ENCODE measurements at places on chromosomes 5 and 9. TPM values are rescaled to one million over a fixed set of nuclear protein-coding genes. Genes with fewer than 3 reads are reported as not detected.
A peak's percentile ranks its signal among the peaks of the same experiment; 100 is the strongest.

GRCh38 chr9:121222524-121223171, 21.0 kb upstream of the RAB14 start:
- DNase-seq, result no peak

DNA sequence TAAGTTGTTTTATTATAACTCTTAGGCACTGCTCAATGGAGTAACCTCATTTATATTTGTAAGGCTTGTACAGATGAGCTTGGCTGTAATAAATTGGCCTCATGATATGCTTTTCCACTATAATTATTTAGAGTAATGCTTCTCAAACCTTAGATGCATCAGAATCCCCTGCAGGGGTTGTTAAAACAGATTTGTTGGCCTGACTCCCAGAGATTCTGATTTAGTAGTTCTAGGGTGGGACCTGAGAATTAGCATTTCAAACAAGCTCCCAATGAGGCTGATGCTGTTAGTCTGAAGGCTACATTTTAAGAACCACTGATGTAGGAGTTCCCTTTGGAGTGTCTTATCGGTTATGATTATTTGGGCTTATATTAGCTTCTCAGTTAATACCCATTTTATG, 38.2 kb upstream of the ARSB start:
- no peak for DNase-seq

DNA sequence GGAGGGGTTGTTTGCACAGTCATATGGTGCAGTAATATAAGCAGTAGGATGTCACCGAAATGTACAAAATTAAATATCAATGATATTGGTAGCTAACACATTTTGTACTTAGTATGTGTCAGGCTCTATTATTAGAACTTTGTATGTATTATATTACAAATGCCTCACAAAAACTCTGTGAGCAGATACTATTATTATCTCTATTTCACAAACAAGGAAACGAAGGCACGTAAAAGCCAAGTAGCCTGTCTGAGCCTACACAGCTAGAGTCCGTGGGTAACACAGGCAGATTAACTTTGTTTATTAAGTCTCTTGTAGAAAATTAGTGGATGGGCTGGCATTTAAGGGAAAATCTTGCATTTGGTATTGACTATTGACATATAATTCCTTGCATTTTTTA, 284.3 kb upstream of the DAB2 start:
- no peak for DNase-seq

DNA sequence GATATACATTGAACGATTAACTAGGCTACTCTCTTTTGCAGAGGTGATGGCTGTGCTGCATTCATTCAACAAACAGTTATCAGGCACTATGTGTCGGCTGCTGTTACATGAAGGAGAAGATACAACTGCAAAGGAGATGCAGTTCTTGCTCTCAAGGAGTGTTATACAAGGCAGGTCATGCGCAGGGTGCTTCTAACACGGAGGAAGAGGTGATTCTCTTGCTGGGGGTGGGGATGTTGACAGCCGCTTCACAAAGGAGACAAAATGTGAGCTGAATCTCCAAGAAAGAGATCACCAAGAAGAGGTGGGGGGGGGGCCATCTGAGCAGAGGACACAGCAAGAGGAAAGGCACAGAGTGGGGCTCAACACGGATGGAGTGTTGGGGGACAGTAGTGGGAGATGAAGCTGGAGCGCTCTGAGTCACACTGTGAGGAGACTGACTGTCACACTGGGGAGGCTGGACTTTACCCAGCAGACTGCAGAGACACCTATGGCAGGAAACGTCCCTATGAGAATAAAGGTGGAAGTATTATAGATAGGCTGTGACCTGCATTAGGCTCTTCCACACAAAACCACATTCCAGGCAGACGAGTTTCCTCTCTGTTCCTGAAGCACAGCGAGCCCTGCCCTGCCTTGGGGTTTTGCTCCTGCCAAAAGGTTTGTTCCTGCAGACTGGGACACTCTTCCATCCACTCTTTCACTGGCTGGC, 20.9 kb downstream of the NDUFA8 start:
- DNase-seq, result no peak

GRCh38 chr5:179422908-179423481, 77.7 kb upstream of the ADAMTS2 start:
- no peak for DNase-seq

- no peak for DNase-seq
Measured at GRCh38 chr9:479971-480350, 265.3 kb downstream of the DOCK8 start.

DNA sequence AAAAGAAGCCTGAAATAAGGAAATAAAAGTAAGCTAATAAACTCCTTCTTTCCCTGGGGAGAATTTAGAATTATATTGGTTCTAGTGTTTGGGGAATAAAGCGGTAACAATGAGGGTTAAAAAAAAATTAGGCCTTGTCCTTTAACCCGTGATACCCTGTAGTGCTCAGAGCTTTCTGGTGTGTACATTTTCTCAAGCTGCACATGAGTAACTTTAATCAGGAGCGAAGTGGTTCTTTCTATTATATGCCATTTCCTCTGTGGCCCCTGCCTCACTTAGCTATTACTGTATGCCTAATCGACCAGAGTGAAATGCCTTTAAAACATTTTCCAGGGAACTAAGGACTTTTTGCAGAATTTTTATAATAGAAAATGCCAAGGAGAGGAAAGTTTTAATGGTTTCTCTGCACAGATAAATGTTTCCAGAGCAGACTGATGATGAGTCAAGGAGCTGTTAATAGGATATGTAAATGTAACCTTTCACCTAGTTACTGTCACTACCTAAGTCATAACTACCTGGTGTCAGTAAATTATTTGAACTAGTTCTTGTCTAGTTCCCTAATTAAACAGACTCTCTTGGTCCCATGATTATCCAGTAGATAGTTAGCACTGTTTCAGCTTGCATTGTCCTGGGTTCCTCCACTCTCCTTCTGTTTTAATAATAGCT, 7.6 kb downstream of the PAM start:
- DNase-seq, result no peak

DNA sequence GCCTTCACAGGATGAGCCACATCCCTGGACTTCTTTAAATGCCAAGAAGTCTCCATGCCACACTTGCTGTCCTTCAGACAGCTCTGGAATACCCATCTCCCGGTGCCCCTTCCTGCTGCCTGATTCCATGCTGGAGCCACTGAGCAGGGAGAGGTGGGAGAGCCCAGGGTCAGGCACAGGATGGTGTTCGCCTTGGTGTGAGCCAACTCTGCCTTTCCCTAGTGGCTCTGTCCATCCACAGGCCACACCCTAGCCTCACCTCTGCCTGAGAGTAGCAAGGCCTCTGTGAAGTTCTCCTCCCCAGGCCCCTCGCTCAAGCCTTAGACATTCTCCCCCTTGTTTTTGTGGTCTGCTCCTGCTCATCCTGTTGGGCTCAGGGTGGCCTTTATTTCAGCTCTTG, 54.2 kb upstream of the ANGPTL2 start:
- peak; percentile 35 for DNase-seq

DNA sequence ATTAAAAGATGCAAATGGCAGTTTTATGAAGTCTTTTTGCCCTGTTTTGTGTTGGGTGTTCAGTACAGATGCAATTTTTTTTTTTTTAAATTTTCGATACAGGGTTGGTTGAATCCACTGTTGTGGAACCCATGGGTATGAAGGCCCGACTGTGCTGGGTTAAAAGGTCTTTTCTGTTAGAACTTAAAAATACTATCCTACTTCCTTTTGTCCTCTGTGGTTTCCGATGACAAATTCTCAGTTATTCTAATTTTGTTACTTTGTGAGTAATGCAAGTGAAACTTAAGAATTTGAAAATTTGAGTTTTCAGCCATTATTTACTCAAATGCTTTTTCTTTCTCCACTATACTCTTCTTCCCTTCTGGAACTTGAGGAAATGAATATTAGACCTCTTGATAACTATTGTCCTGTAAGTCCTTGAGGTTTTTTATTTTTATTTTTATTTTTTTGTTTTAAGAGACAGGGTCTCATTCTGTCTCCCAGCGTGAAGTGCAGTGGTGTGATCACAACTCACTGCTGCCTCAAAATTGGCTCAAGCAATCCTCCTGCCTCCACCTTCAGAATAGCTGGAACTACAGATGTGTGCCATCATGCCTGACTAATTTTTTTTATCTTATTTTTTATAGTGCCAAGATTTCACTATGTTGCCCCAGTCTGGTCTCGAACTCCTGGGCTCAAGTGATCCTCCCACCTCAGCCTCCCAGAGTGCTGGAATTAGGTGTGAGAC, 67.5 kb downstream of the ZCCHC7 start:
- no peak for DNase-seq

- no peak for DNase-seq
Measured at GRCh38 chr5:159040181-159040580, 59.5 kb downstream of the EBF1 start.

GRCh38 chr5:137280656-137281055, 218.5 kb downstream of the SPOCK1 start:
- DNase-seq, result no peak

DNA sequence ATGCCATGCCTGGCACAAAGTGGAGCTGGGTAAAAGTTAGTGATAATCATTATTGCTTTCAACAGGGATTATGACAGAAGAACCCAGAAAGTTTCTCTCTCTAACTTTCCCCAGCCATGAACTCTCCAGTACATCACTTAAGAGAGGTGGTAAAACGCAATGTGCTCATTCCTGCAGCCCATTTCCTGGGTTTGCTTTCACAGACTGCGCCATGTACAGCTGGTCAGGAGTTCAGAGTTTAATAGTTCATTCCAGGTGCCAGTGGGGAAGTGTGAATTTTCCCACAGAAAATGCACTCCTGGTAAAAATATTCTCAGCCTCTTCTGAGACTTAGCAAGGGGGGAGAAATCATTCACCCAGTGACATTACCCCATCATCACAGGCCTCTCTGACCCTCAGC, 35.5 kb downstream of the ADAM19 start:
- no peak for DNase-seq

GRCh38 chr5:149370878-149371277, 8.2 kb downstream of the IL17B start:
- no peak for DNase-seq

DNA sequence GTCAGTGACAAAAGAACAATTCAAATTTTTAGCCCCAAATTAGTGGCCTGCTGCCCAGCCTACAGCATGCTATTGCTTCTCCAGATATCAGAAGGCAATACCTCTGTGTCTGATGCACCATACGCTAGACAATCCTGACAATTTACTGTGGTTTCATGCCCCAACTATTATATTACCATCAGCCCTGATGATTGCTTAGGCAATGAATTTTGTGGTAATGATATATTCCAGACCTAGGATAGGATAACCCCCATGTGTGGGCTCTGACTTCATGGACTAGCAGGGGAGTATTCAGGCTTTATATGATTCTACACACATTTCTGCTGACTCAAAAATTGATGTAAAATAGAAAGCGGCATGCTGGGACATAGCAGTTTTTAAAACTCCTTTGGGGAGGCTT, 168.7 kb upstream of the FST start:
- no peak for DNase-seq

DNA sequence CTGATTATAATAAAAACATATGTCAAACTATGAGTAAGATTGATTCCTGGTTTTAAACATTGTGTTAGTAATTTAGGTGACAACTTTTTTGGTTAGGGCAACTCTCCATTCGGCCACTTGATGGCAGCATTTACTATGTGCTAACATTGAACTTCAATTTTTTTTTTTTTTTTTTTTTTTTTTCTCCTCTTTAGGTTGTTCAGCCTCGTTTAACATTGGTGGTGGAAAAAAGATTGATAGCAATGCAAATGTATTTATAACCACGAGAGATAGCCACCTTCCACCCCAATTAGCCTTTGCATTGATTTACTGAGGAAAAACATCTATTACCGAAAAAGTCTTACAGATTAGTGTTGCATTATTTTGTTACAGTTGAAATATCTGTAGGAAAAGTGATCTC, 159.1 kb downstream of the CSNK1G3 start:
- DNase-seq, result peak; percentile 75

DNA sequence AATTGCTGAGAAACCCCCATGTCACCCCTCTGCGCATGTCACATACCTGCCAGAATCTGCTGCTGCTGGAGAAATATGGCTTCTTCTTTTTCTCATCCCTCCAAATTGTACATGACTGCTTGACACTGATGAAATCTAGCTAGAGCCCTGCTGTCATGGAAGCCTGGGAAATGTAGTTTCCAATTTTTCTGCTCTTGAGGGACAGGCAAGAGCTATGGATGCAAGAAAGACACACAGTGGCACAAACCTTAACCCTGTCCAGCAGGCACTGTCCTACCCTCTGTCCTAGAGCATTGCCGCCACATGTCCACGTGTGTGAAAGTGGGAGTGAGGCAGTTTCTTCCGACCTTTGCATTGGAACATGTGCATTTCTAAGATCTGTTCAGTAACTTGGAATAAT, 255.5 kb upstream of the SEMA6A start:
- no peak for DNase-seq

DNA sequence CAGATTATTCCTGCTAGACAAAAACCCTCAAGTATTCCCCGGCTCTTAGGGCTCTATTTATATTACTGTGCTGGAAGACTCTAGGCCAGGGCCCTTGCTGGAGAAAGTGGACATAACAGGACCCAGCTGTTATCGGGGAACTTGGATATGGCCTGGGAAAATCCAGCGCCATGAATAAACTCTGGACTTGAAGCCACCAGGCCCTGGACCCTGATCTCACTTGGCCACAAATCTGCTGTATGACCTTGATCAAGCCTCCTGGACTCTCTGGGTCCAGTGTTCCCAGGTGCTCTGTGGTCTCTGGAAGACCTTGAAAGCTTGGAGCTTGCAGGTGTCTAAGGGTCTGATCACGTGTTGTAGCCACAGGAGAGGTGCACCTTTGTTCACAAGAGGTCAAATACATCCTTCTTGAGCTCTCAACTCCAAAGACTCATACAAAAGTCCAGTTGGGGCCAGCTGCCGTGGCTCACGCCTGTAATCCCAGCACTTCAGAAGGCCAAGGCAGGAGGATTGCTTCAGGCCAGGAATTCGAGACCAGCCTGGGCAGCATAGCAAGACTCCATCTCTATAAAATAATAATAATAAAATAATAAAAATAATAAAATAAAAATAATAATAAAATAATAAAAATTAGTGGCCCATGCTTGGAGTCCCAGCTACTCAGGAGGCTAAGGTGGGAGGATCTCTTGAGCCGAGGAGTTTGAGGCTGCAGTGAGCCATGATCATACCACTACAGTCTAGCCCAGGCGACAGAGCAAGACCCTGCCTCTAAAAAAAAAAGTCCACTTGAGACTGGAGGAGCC, 26.5 kb downstream of the COL27A1 start:
- no peak for DNase-seq

DAB2IP gene
- 70.7 TPM for total RNA-seq

ALDOB gene
- not detected for total RNA-seq

TTC16 gene
- 0.13 TPM for total RNA-seq

ELOVL7 gene
- total RNA-seq, result 32.1 TPM

CCL27 gene
- total RNA-seq, result not detected

SPINK4 gene
- not detected for total RNA-seq

IFNB1 gene
- total RNA-seq, result not detected

All from sciatic nerve (tissue), 2 donors.